AG09319 (cell line): ENCODE measurements at places on chromosomes 5 and 9.

DNA sequence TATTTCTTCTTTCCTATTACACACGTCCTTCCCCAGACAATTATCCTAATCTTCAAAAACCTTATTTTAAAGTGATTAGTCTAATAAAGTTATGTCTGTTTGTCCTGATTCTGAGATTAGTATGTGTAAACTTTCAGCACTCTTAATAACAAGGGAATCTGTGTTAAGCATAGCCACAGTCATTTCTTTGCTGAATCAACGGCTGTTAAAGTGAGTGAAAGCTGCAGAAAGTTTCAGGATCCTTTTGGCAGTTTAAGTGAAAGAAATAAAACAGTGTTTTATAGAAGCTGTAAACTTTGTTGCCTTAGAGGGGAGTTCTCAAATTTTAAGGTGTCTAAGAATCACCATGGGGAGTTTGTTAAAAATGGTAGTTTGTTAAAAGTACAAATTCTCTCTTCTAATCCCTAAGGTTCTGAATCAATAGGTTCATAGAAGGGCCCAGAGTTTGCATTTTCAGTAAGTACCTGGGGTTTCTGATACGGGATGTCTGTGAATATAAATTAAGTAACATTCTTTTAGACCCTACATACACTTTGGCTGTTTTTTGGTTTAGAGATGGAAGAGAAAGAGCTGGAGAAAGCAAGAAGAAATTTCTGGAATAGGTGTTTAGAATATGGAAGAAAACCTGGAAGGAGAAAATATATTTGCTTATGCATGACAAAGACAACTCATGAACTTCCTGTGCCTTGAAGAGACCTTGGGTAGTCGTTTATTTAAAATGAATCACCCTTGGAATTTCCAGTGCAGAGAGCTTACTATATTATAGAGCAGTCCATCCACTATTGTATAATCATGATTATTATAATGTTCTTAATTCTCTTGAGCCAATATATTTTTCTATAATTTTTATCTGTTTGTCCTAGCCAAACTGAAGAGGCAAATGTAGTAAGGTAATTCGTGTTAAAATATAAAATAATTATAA lies 45.7 kb downstream of the SCAMP1 start:
- no peak for DNase-seq

GRCh38 chr5:119537704-119538103 lies 85.4 kb downstream of the HSD17B4 start:
- no peak for DNase-seq

DNA sequence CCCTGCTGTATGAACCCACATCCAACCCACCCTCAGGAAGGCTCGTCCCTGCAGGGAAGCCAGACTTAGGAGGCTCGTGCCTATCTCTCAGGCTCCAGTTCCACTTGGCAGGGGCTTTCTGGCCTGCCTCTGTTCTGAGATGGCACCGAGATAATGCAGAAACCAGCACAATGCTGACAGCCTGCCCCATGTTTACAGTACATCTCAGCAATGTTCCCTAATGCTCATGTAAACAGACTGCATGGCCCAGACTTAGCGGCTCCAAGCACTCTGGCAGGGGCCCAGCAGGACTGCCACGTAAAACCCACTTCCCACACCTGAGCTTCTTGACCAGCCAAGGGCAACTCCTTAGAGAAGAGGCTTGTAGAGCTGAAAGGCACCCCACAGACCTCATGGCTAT lies 499.5 kb upstream of the BRINP1 start:
- DNase-seq = no peak

- DNase-seq = no peak
These were observed 218.6 kb downstream of the ESM1 start for GRCh38 chr5:54766748-54767147.

- DNase-seq = no peak
These were observed 99.7 kb downstream of the PCSK1 start for GRCh38 chr5:96333391-96333790.

DNA sequence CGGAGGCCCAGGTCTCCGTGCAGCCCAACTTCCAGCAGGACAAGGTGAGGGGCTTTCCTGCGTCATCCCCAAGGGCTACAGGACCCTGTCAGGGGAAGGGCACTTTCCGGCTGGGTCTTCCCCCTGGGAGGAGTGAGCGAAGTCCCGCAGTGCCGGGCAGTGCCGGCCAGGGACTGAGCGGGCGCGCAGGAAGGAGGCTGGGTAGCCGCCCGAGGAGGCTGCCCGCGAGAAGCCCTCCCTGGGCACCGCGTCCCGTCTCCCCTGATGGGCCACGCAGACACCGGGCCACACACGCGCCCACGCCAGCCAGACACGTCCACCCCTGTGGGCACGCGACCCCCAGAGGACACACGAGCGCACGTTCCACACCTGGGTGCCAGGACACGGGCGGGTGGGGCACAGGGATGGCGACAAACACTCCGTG lies 357 bp downstream of the PTGDS start:
- no peak for DNase-seq

DNA sequence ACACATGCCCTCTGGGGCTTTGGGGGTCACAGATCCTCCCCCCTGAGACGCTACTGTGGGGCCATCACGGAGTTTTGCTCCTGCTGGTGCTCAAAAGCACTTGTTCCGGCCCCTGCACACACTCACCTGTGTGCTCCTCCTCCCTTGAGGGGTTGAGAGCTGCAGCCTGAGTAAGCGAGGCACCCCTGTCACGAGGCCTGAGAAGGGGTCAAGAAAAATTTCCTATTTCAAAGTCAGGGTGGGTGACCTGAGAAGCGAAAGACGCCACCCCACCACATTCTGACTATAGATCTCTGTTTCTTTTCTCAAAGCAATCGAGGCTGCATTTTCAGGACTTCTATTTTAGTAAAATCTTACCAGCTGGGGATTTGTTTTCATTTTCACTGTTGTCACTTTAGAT lies 138.5 kb downstream of the DCP2 start:
- DNase-seq = no peak

GRCh38 chr5:154757814-154758406 lies 2.7 kb downstream of the LARP1 start:
- no peak for DNase-seq

GRCh38 chr9:18606281-18606680 lies 132.3 kb downstream of the ADAMTSL1 start:
- DNase-seq = no peak

DNA sequence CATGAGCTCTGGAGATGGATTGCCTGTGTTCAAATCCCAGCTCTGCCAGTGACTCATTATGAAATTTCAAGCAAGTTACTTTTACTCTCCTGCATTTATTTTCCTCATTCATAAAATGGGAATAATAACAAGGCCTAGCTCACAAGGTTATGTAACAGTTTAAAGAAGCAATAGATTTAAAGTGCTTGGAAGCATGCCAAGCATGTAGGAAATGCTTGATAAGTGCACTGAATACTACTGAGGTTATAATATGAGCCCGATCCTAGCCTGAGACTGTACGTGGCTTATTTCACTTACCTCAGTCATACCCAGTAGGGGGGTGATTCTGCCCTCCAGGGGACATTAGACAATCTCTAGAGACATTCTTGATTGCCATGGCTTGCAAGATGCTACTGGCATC lies 734.1 kb upstream of the WWC1 start:
- DNase-seq = no peak

GRCh38 chr5:1867815-1868143 lies 14.9 kb downstream of the IRX4 start:
- no peak for DNase-seq

- DNase-seq = no peak
These were observed 31.4 kb upstream of the SPARC start for GRCh38 chr5:151718153-151718552.

GRCh38 chr5:107519900-107520354 lies 150.8 kb downstream of the EFNA5 start:
- no peak for DNase-seq

DNA sequence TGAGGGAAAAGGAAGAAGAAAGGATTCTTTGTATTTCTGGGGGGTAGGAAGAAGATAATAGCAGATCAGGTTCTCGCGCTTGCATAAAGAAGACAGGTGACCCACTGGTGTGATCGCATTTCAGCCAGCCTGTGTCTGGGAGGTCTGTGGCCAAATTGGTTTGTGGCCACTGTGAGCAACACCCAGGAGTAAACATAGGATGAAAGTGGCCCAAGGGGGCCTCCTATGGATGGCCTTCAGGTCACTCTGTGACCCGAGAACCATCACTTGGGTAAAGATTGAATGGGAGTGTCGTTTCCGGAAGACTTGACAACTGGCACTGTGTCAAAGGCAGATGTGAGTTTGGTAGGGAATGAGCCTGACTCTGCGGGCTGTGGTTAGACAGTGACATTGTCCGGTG lies 34.2 kb downstream of the RAI14 start:
- no peak for DNase-seq

- no peak for DNase-seq
These were observed 484.1 kb upstream of the SEMA6A start for GRCh38 chr5:117058740-117059139.

DNA sequence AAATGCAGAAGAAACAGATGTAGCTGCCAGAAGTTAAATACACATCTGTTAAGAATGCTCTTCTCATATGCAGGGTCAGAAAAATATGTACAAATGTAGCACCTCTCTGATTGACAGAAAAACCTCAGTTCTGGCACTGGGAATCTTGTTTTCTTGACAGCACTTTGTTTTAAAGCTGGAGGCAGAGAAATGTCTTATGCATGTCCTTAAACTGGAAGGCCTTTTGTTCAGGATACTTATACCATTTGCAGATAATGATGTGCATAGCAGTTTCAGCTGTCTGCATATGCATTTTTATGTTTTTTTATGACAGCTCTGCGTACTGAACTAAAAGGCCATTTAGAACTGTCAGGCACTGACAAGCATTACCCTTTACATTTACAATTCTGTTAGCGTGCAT lies 567.9 kb downstream of the EBF1 start:
- DNase-seq = no peak

DNA sequence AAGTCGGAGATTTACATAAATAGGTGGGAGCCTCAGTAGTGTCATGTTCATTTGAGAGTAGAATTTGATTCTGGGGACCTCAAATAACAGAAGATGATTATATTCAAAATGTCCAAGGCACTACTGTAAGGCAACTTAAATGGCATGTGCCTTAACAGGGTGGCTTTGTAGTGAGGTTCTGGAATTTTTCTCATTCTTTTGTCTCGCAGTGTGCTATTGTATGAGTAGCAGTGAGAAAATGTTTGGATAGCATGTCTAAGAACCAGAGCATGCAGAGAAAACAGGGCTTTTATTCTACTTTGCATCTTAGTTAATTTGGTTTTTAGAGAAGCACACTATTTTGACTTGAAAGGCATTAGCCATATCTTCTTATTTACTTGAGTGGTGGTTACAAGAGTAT lies 25.0 kb downstream of the MAST4 start:
- no peak for DNase-seq

DNA sequence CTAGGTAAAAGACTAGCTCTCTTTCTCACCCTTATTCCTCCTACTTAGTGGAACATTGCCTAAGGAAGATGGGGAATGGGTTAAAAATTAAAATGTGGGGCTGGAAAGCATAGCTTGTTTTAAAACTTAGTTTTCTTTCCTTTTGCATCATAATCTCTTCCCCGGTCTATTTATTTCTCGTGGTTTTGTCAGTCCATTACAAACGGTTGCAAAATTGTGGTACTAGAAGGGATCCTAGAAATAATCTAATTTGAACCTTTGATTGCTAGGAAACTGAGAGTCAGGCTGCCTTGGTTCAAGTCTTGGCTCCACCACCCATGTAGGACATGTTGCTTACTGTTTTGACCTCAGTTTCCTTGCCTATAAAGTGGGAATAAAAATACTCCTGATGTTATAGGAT lies 1.3 kb downstream of the IL31RA start:
- no peak for DNase-seq

GRCh38 chr5:106423109-106423897 lies 1247.4 kb downstream of the EFNA5 start:
- DNase-seq = no peak

DNA sequence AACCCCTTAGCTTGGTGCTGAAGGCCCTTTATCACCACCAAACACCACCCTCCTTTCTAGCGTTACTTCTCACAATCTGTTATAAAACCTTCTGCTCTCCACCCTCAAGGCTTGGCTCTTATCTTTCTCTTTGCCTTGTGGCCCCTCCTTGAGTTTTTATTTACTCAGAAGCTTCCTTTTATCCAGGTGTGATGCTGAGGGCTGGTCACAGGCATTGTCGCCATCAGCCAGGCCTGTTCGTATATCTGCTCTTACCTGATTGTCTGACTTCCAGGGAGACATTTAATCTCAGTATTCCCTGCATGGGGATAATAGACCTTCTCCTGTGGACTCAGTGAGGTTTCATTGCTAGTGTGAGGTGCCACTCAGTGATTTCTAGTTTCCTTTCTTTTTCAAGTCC lies 34.2 kb downstream of the MEGF10 start:
- DNase-seq = no peak

DNA sequence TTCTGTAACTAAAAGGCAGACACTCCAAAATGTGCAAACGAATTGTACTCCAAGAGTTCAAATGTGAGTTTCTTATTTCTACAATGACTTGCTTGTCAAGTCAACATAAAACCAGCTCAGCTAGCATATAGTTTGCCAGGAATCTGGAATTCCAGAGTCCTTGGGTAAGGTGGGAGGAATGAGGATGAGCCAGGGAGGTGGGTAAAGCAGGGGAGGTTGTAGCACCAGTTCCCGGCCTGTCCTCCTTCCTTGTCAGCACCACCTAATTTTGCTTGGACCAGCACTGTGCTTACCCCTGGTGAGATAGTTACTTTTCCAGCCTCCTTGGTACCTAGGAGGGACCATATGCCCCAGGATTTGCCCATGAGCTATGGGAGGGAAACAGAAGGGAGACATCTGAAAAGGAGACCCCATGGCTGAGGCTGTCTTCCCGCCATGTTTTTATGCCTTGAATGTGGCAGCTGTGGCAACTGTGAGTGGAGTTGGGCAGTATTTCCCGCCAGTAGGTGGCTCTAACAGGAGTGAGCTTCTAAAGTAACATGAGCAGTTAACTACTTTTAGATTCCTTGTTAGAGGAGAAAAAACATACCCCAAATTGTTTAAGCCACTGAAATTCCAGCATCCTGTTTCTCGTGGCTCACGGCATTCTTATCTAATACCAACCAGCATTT lies 302.5 kb downstream of the TENT4A start:
- DNase-seq = no peak

DNA sequence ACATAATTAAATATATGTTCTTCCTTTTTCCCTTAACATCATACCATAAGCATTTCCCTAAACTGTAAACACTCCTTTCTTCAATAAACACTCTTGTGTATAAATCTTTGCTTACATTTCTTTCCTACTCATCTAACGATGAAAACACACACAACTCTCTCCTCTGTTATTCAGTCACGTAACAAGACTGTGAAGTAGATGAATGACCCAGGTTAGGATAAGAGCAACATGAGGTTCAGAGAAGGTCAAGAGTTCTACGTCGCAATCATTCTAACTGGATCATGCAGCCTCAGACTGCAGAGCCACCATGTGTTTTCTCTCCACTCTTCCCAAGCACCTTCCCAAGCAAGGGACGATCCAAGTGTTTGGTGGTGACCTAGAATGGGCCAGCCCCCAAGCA lies 70.5 kb upstream of the SPTLC1 start:
- no peak for DNase-seq

GRCh38 chr5:19608444-19609002 lies 379.5 kb downstream of the CDH18 start:
- DNase-seq = no peak

GRCh38 chr5:149268928-149269557 lies 2.6 kb upstream of the AFAP1L1 start:
- no peak for DNase-seq

- DNase-seq = no peak
These were observed 268.2 kb upstream of the RFX3 start for GRCh38 chr9:3793971-3794383.
